ENCODE measurements at places on chromosomes 3 and 15.

DNA sequence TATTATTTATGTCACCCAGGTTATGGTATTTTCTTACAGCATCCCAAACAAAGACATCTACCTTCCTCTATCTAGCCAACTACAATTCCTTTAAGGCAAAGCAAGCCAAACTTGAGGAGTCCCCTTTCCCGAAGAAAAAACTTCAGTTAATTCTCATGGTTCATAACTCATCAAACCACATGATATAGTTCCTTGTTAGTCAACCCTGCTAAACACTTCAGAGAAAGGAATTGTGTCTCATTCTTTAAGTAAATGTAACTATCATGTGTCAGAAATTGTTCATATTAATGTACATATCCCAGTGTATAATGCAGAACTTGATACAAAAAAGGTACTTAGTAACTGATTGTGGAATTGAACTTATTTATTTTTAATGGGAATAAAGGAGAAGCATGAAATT lies 44.4 kb downstream of the ST3GAL6 start:
- DNase-seq, result no peak

GRCh38 chr3:109442531-109442930 lies 105.2 kb upstream of the DPPA4 start:
- DNase-seq, result no peak

GRCh38 chr3:66076861-66077470 lies 38.2 kb upstream of the MAGI1 start:
- no peak for DNase-seq

GRCh38 chr3:25476639-25477038 lies 48.6 kb downstream of the RARB start:
- no peak for DNase-seq

GRCh38 chr3:171172070-171172469 lies 145.6 kb upstream of the SLC2A2 start:
- DNase-seq, result no peak
